ENCODE measurements at places on chromosomes 5 and 9.
A peak's percentile ranks its signal among the peaks of the same experiment; 100 is the strongest.

GRCh38 chr9:120839146-120839545, 3.6 kb downstream of the PSMD5 start:
- no peak for DNase-seq

DNA sequence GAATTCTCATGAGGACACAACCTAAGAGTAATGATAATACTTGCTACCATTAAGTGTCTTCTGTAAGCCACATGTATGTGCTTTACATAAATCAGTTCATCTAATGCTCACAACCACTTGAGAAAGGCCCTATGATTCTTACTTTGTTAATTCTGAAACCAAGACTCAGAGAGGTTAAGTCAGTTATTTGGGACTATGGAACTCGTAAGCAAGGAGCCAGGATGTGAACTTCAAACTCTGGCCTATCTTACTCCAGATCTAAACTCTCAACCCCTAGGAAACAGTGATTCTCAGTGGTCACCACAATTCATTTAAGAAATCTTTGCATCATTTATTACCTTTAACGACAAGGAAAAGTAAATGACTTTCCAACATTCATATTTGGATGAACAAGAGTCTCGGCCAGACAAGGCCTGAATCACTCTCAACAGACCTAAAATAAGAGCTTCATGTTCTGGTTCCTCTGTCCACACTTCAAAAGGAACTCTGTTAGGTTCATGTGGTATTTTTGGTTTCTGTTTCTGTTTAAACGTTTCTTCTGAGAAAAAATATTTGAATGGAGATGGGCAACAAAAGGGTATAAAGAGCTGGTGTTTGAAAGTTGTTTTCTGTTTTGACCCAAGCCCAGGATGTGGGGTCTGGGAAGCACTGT, 104.8 kb downstream of the LPAR1 start:
- DNase-seq: no peak

DNA sequence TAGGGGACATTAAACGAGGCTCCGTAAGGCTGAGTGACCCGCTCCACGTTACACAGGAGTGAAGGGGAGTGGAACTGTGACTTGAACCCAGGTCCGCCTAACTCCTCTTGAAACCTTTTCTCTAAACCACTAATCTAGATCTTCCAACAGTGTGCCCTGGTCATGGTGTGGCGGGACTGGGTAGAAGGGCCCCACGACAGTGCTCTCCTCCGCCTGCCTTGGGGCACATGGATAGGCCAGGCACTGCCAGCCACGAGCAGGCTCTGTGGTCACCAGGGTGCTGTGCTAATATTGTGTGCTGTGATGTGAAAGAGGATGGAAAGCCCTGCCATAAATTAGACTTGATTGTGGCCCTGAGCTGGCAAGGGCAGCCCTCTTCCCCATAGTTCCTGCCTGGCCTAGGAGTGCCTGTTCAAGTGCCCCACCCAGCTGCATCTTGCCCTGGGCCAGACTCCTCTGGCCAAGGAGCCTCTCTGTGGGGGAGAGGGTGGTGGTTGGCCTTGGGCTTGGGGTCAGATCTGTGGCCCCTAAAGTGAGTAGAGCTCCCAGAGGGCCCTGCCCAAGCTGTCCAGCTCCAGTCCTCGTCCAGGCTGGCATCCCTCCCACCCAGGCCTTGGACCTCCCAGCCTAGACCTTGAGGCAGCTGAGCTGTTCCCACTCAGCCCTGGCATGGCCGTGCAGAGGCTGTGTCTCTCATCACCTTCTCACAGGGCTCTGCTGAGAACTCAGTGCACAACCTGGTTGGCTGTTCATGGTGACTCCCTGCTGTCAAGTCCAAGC, 67.8 kb upstream of the TBC1D2 start:
- no peak for DNase-seq

GRCh38 chr5:160660132-160660531, 191.9 kb downstream of the ATP10B start:
- DNase-seq: no peak

GRCh38 chr9:108468364-108468763, 387.4 kb downstream of the ACTL7B start:
- no peak for DNase-seq

DNA sequence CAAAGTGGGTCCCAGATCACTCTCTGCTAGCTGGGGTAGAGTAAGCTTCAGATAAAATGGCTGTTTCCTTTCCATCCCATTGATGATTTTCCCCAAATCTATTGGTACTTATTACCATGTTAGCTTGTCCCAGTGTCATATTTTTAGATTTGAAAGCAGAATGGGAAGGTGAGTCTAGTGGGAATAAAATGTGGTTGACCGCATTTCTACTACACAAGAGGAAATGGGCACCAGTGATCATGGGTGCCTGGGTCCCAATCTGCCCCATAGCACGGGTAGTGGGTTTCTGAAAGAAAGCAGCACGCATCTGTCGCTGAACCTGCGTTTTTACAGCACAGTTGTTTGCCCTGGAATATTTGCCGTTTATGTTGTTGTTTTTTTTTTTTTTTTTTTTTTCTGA, 20.1 kb downstream of the DAPK1 start:
- DNase-seq: no peak

- DNase-seq: no peak
Observed at GRCh38 chr5:146081556-146081955, 23.8 kb downstream of the PLAC8L1 start.

GRCh38 chr5:97531549-97531948, 348.5 kb upstream of the RIOK2 start:
- no peak for DNase-seq

GRCh38 chr5:170579601-170580000, 75.8 kb downstream of the KCNIP1 start:
- DNase-seq: no peak

- peak; percentile 54 for DNase-seq
Observed at GRCh38 chr5:179836225-179837019, 15.7 kb downstream of the SQSTM1 start.

- no peak for DNase-seq
Observed at GRCh38 chr5:96837303-96837702, 29.6 kb upstream of the ERAP1 start.

- DNase-seq: no peak
Observed at GRCh38 chr5:146441896-146442295, 5.2 kb upstream of the TCERG1 start.

DNA sequence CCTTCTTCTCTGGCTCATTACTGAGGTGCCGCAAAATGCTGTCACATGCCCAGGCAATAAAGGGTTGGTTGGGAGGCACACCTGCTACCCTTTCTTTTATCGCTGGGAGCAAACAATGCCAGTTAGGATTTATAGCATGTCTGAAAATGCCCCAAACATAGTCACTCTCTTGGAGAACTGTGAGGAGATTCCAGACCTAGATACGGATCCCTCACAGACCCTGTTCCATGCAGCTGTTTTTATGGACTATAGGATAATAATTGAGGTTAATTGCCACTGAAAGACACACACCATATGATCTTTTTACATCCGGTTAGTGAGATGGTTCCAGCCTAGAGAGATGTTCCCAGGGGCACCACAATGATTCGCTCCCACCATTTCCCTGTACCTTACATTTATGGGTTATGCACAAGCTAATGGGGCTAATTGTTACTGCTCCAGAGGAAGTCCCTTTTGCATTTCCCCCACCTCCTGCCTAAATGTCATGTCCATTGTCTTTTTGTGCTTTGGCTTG, 318.1 kb downstream of the PIK3R1 start:
- DNase-seq: no peak

GRCh38 chr5:107293541-107294210, 377.1 kb downstream of the EFNA5 start:
- DNase-seq: no peak

GRCh38 chr9:132991351-132992300, 13.1 kb downstream of the GFI1B start:
- peak; percentile 14 for DNase-seq

GRCh38 chr9:95528908-95529502, 12.2 kb upstream of the PTCH1 start:
- no peak for DNase-seq

DNA sequence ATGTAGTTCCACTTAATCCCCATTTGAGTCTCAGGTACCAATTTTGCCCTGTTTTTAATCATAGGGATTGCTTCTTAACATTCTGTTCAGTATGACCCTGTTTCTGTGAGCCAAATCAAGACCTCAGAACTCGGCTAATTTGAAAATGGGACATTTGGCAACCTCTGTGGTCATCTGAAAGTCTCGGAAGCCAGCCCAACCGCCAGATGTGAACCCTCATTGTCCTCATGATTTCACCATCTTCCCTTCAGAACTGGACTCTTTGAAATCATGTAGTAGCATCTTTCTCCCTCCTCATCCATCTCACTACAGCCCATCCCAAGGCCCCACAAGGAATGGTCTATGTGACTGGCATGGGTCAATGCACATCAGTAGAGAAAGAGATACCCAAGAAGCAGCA, 88.9 kb downstream of the S1PR3 start:
- DNase-seq: no peak

GRCh38 chr9:125820100-125820804, 73.1 kb downstream of the PBX3 start:
- DNase-seq: no peak

DNA sequence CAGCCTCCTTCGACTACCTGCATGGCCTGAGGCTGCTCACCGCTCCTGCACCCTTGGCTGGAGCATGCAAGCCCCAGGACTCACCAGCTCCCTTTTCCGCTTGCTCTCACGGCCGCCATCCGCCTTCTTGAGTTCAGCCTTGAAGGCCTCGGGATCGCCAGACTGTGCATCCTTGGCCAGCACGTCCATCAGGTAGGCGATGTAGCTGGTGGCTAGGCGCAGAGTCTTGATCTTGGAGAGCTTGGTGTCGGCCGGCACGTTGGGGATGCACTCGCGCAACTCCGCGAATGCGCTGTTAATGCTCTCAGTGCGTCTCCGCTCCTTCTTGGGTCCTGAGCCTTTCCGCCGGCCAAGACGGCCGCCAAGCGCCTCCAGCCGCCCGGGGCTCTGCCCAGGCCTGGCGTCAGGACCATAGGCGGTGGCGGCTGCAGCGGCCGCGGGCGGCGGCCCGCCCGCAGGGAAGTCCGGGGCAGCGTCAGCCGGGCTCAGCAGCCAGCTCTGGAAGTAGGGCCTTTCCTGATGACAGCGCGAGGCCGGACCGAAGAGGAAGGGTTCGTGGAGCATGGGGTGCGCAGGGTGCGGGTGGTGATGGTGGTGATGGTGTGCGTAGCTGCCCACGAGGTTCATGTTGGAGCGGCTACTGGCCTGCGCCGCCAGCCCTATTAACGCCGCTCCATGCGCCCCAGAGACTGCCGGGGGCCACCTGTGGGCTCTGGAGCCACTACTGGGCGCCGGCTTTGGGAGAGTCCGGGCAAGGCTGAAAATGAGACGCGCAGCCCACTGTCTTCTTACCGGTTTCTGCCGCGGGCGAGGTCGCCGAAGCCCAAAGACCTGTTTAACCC, 424 bp downstream of the HAND1 start:
- no peak for DNase-seq

- no peak for DNase-seq
Observed at GRCh38 chr5:65120371-65120967, 351.7 kb downstream of the CWC27 start.

GRCh38 chr9:126482361-126483044, 131.2 kb upstream of the LMX1B start:
- DNase-seq: no peak

- DNase-seq: no peak
Observed at GRCh38 chr9:83964973-83965349, 15.1 kb downstream of the HNRNPK start.

GRCh38 chr5:17918373-17919104, 284.3 kb downstream of the TAF11L14 start:
- DNase-seq: no peak

DNA sequence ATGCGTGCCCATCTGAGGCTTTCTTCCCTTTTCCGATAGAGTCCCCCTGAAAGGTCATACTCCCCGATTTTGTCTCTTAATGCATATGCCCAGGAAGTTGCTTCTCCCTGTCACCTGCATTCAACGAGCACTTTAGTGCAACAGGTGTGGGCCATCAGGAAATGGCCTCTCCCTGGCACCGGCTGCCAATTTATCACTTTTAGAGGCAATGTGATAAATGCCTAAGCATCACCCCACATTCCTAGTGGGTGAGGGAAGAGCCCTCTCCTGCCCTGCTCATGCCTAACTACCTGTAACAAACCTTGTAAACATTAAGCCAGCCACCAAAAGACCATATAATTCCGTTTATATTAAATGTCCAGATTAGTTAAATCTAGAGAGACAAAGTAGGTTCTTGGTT, 1.1 kb upstream of the SNAPC3 start:
- DNase-seq: no peak

DNA sequence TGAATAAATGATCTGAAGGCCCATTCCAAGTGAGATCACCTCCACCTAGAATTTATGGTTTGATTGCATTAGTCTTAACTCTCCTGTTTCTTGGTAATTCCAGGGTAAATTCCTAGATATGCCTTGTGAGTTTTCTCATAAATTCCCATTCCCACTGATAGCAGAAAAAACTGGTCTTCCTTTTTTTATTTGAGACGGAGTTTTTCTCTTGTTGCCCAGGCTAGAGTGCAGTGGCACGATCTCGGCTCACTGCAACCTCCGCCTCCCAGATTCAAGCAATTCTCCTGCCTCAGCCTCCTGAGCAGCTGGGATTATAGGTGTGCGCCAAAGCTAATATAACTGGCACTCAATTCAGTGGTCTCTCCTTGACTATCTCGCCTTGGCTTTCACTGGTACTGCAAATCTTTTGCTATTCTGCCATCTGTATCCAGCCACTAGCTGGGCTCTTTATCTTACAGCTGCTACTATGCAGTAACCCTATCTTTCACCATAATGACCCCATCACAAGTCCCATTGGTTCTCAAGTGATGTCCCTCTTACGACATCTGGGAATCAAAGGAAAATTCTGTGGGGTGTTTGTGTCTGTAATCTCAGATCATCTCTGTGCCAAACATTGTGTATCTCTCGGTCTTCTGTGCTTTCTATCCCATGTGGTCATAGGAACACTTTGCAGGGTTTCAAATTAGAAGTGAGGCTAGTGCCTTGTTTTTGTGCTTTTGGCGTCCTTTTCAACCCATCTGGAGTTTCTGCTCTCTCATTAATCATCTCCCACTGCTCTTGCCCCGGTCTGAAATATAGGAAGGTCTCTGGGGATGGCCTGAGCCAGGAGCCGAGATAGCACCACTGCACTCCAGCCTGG, 14.4 kb downstream of the HNRNPK start:
- DNase-seq: no peak

- no peak for DNase-seq
Observed at GRCh38 chr9:76037587-76038225, 147.2 kb downstream of the PCSK5 start.

GRCh38 chr5:90944116-90944515, 385.5 kb downstream of the ADGRV1 start:
- no peak for DNase-seq

DNA sequence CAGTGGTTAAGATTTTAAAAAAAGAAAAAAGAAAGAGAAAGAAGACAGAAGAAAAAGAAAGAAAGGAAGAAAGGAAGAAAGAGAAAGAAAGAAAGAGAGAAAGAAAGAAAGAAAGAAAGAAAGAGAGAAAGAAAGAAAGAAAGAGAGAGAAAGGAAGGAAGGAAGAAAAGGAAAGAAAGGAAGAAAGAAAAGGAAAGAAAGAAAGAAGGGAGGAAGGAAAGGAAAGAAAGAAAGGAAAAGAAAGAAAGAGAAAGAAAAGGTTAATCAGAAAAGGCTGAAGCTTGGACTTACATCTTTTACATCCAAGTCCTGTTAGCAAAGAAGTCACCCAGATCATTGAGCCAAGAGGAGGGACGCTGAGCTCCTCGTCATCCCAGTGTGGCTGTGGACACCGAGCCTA, 70.0 kb downstream of the IRX2 start:
- no peak for DNase-seq
